Esophagus muscularis mucosa (tissue), 4 donors: ENCODE measurements at places on chromosomes 11 and 22. TPM values are rescaled to one million over a fixed set of nuclear protein-coding genes. Genes with fewer than 3 reads are reported as not detected.
A peak's percentile ranks its signal among the peaks of the same experiment; 100 is the strongest.

Gene C11orf86
- total RNA-seq = not detected

Gene MUC6
- not detected for total RNA-seq

Gene KRTAP5-2
- not detected for total RNA-seq

Gene CYB5R2
- total RNA-seq = 4.2 TPM

Gene PGA3
- total RNA-seq = not detected

- no peak for DNase-seq
These were observed 105.3 kb upstream of the HSD17B12 start for GRCh38 chr11:43574949-43575912.

DNA sequence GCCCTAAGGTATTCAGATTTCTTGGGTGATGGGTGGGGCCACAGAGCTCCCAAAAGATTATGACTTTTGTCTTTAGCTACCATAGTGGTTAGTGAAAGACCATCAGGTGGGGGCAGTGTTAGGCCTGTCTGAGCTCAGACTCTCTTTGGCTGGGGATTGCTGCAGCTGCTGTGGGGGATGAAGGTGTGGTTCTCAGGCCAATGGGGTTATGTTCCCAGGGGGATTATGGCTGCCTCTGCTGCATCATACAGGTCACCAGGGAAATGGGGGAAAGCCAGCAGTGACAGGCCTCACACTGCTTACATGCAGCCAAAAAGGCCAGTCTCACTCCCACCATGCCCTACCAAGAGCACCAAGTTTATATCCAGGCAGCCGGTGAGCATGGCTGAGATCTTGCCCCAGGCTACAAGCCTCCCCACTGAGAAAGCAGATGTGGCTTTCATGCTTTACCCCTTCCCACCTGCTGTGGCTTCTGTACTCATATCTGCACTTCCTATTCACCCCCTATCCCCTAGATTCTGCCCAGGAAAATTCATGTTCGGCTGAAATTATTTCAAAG, 24.8 kb downstream of the CNTF start:
- DNase-seq = peak; percentile 68

DNA sequence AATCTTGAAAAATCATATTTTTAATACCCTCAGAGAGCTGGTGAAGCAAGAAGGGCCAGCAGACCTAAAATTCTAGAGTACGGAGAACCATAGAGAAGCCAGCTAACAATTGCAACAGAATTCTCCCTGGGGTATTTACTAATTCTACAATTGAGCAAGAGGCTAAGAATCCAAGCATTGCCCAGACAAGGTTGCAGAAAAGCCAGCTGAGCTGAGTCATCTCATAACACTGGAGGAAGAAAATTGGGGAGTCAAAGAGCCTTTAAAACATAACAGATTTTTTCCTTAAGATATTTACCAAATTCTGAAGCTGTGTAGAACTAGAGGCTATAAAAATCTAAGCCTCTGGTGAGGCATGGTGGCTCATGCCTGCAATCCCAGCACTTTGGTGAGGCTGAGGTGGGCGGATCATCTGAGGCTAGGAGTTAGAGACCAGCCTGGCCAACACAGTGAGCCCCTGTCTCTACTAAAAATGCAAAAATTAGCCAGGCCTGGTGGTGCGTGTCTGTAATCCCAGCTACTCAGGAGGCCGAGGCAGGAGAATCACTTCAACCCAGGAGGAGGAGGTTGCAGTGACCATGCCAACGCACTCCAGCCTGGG, 13.6 kb upstream of the TMEM216 start:
- no peak for DNase-seq

DNA sequence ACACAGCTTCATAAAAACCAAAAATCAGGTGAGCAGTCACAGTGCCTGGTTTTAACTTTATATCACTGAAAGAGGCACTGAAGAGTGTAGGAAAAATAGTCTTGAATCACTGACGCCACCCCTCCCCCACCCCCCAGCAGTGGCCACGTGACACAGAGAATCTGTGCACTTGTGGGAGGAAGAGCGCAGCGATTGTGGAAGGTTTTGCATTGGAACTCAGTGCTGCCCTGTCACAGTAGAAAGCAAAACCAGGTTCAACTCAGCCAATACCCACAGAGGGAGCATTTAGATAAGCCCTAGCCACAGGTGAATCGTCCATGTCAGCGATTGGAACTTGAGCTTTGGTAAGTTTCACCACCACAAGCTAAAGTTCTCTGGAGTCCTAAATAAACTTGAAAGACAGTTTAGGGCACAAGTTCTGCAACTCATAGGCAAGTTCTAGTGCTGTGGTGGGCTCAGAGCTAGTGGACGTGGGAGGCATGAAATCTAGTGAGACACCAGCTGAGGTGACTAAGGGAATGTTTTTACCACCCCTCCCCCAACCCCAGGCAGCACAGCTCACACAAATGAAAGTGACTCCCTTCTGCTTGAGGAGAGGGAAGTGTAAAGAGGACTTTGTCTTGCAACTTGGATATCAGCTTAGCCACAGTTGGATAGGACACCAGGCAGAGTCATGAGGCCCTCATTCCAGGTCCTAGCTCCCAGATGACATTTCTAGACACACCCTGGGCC, 13.3 kb downstream of the OR52B2 start:
- DNase-seq = no peak

- DNase-seq = no peak
These were observed 11.9 kb downstream of the B3GNT6 start for GRCh38 chr11:77046060-77046501.

DNA sequence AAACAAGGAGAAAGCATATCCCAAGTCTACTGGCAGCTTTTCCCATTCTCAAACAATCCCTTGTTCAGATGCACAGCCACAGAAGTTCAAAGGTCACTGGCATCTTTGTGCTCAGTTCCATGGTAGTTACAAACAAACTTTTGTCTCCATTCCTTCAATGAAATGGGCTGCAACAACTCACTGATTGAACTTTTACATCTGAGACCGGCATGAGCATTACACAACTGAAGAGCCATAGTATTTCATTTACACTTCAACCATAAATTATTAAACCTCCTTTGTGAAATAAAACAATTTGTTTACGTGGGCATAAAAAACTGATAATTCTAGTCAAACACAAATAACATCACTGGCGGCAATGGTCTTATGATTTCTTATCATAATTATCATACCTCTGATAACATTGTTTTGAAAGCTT, 67.8 kb upstream of the ARHGAP32 start:
- no peak for DNase-seq

GRCh38 chr22:35257002-35257320, 332 bp upstream of the HMGXB4 start:
- no peak for DNase-seq

DNA sequence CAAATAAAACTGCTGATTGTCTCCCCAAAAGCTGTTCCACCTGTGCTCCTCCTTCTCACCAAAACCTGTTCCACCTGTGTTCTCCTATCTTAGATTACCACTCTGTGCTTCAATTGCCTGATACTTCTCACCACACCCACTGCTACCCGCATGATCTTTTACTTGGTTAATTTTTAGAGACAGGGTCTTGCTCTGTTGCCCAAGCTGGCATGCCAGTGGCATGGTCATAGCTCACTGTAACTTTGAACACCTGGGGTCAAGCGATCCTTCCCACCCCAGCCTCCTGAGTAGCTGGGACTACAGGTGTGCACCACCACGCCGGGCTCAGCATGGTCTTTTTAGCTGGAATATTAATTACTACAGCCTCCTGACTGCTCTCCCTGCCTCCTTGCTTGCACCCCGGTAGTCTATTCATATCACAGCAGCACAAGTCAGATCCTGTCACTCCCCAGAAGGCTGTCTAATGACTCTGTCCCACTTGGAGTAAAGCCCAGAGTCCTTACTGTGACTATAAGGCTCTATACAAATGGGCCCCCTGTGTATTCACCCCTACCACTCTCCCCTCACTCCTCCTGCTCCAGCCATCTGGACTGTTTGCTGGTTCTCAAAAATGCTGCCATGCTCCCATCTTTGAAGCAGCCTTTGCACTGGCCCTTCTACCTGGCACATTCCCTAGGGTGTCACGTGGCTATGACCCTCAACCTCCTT, 3.5 kb downstream of the C11orf91 start:
- DNase-seq = no peak

DNA sequence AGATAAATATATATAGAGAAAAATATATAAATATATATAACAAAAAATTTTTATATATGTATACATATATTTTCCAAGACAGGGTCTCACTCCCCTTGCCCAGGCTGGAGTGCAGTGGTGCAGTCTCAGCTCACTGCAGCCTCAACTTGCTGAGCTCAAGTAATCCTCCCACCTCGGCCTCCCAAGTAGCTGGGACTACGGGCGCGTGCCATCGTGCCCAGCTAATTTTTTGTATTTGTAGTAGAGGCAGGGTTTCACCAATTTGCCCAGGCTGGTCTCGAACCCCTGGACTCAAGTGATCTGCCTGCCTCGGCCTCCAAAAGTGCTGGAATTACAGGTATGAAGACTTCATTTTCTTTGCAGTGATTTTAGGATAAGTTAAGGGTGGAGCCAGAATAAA, 38.9 kb upstream of the SEPTIN5 start:
- DNase-seq = no peak

DNA sequence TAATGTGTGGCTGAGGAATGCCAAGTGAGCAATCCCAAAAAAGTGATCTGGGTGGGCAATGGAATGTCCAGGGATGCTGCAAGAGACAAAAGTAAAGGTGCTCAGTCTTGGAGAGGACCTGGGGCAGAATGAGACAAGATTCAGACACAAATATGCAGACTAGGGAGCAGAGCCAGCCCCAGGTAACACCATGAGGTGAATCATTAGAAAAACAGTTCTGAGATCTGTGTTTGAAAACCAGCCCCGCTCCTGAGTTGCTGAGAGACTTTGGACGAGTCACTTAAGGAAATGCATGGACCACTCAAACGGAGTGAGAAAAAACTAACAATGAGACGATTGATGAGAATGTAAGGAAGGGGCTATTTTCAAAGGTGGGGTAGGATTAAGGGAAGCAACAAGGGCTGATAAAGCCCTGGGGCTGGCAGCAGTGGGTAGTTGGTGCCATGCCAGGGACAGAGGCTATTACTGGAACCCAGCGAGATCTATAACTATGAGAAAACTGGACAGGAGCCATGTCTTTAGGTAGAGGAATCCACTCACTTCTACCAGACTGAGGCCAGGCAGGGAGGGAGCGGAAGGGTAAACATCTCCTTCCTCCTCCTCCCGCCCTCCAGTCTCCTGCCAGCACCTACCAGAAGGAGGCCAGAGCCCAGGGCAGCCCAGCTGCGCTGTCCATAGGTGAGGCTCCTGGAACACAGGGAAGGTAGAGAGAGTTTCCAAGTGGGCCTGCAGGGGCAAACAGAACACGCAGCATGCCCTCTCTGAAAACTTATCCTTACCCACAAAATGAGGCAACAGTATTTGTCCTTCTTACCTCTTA, 130.4 kb upstream of the TEAD1 start:
- DNase-seq = peak; percentile 57

DNA sequence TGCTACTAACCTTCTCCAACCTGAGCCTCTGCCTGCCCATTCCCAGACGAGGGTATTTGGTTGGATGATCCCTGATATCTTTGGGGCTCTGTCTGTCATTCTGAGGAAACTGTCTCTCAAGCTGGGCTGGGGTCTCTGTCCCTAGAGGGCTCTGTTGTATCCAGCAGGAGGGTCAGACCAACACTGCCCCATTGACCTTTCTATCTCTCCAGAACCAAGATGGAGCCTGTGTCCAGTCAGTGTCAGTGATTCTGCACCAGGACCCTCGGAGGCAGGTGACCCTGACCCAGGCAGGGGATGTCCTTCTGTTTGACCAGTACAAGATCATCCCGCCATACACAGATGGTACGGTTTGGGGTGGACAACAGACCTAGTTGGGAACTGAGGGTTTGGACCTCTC, 21.9 kb downstream of the OTOG start:
- DNase-seq = no peak

GRCh38 chr11:122853971-122854446, 15.7 kb downstream of the CRTAM start:
- DNase-seq = no peak
